Transverse colon (tissue), 4 donors: ENCODE measurements at places on chromosomes 1 and 21.
A peak's percentile ranks its signal among the peaks of the same experiment; 100 is the strongest.

DNA sequence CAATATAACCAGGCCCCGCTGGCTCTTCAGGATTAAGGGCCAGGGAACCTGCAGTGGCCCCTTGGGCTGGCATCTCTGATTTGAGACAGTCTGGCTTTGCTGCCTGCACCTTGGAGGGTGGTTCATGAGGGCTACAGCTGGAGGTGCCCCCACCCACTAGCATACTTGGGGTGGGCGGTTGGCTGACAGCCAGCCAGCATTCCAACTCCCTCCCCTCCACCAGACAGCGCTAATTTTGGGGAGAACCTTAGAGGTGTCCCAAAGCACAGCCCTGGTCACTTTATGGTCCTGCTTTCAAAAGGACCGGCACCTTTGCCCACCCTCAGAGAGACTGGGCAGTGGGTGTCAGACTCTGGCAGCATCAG is 180.7 kb upstream of the VAMP3 start:
- no peak for DNase-seq

GRCh38 chr1:220784751-220785150 is 2.0 kb upstream of the MTARC1 start:
- DNase-seq: no peak

DNA sequence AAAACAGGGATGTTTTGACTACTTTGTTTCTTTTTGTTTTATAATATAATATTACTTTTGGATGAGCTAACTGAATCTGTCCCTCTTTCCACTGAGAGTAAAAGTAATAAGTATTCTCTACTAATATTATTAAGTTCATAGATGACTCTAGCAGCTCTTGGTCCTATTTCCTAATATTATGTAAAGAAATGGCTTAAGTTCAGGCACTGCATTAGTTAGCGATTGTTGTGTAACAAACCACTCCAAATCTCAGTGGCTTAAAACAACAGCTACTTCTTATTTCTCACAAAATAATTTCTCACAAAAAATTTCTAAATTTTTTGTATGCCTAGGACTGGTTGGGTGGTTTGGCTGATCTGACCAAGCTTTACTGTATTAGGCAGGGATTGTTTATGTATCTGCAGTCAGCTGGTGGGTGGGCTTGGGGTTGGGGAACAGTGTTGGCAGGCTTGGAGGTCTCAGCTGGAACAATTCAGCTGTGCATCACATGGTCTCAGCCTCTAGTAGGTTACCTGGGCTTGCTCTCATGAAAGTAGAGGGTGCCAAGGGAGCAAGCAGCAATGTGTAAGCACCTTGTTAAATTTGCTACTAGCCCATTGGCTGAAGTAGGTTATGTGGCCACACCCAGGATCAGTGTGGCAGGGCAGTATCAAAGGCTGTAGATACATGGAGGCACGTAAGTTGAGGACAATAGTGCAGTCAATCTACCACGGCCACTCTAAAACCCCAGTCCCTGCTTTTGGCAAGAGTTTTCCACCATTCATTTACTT is 8.8 kb upstream of the CCT8 start:
- DNase-seq: no peak

GRCh38 chr1:235703506-235703905 is 53.9 kb upstream of the GNG4 start:
- DNase-seq: no peak

GRCh38 chr1:8873506-8874229 is 4.8 kb downstream of the ENO1 start:
- DNase-seq: peak; percentile 87

GRCh38 chr1:93172778-93173177 is 7.4 kb downstream of the TMED5 start:
- no peak for DNase-seq

GRCh38 chr1:175742790-175743459 is 470 bp downstream of the TNR start:
- no peak for DNase-seq

DNA sequence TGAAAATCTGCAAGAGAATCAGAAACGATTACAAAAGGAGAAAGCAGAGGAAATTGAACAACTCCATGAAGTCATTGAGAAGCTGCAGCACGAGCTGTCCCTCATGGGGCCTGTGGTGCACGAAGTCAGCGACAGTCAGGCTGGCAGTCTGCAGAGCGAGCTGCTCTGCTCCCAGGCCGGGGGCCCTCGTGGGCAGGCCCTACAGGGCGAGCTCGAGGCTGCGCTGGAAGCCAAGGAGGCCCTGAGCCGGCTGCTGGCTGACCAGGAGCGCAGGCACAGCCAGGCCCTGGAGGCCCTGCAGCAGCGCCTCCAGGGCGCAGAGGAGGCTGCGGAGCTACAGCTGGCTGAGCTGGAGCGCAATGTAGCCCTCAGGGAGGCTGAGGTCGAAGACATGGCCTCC is 47.5 kb upstream of the DIP2A start:
- DNase-seq: no peak

GRCh38 chr1:117143172-117143571 is 21.6 kb upstream of the TRIM45 start:
- DNase-seq: no peak

DNA sequence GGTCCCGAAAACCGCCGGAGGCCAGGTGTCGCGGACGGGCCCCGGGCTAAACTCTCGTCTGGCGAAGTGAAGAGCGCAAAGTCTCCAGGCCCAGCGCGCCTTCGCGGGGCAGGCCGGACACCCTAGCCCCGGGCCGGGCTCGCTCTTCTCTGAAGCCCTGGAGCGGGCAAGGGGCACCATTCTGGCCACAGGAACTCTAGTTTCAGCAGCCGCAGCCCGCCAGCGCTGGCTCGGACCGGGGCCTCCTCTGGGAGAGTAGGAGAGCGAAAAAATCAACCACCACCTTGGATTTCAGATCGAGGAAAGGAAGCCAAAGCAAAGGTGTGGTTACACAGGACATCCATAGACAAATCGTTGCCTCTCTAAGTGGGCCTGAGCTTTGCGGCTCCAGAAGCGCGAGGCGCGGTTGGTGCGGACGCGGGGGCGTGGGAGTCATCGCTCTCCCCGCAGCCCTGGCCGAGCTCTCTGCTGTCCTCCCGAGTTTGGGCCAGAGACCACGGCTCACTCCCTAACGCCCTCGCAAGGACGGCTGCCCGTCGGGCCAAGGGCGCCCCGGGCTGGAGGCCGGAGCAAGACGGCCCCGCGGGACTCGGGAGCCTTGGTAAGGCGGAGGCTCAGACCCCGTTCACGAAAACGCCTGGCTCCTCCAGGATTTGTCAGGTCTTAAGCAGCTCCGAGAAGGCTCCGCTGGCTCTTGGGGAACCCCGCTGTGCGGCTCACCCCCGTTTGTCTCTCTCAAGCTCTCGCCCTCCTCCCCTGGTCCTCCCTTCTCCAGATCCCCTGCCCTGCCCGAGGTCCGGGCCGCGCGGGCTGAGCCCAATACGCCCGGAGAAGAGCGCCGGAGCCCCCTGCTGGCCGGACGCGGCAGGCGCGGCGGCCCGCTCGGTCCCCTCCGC is 132.9 kb upstream of the DPYD start:
- DNase-seq: peak; percentile 32

GRCh38 chr21:46357335-46357604 is 33.3 kb downstream of the PCNT start:
- no peak for DNase-seq

DNA sequence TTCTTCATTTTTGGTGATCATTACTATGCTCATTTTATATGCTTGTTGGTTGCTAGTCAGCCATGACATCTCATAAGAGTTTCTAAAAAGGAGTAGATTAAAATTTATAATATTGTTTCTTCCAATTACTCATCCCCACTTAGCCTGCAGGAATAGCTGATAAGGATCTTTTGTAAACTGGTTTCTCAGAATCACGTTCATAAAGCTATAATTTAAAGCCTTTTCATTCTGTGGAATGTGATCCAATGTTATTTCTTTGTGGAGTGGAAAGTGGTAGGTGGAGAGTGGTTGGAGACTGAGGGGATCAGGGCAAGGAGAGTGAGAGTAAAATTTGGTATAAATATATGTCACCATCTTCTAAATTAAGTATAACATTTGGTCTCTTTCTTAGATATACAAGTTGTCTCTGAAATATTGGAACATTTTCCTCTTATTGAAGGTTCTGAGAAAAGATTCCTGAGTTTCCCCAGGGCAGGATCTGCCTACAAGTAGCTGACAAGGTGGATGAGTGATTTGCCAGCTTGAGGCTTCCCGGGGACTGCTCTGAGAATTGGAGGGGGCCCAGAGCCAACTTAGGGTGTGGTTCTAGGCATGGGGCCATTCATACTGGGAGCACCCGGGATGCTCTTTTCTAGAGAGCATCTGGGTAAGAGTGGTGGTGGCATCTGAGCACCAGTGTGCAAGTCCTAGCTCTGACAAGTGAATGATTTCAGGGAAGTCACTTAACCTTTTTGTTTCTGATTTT is 116.4 kb downstream of the TBX19 start:
- no peak for DNase-seq

GRCh38 chr1:29969576-29969975 is 733.3 kb downstream of the PTPRU start:
- DNase-seq: no peak

DNA sequence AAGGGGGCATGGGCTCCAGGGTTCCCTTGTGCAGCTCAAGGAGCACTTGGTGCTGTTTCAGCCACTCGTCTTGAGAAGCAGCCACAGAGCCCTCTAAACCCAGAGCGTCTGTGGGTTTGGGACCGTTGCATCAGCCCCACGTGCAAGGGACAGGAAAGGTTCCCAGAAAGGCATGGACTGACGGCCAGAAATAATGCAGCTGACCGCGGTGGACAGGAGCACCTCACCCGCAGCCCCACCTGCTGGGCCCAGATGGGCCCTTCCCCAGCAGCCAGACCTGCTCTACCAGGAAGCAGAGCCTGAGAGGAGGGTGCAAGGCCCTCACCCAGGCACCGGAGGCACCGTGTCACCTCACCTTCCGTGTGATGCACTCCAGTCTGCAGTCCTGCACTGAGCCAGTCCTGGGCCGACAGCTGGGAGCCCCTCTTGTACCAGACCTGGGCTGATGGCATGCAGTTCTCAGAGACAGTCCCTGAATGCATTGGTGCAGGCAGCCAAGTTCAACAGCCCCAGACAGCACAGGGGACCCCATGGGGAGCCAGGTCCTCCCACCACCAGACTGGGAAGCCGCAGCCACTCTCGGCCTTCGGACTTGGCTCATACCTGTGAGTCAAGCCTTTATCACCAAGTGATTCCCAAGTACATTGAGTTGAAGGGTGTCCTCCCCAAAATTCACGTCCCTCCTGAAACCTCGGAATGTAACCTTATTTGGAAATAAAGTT is 4.8 kb upstream of the TFF3 start:
- DNase-seq: no peak

- DNase-seq: no peak
Measured at GRCh38 chr1:28921286-28921869, 7.0 kb downstream of the EPB41 start.

DNA sequence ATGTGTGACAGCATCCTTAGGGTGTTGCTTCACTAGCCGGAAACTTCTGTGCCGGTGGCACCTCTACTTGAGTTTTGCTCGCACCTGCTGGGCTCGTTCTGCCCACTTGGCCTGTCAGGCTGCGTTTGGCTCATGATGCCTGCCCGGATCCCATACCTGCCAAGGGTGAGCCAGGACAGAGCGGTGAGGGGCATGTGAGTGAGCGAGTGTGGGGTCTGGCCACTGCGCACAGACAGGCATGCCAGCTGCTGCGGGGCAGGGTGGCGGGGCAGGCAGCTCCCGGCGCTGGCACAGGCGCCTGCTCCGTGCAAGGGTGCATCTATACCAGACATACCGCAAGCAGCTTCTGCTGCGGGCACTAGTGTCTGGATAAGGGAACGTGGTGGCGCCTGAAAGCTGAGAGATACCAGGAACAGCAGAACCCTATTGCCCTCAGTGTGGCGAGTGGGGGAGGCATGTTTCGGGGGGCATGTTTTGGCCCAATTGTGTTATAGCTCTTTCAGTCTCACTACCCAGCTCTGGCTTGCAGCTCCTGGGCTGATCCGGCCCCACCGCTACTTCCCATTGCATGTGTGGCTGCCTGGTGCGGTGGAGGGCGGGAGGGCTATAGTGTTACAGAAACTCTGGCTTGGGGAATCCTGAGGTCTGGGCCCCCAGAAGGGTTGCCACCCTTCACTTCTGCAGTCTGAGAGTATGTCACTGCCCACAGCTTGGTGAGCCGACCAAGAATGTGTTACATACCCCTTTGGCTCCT is 32.2 kb downstream of the MAGI3 start:
- DNase-seq: no peak

DNA sequence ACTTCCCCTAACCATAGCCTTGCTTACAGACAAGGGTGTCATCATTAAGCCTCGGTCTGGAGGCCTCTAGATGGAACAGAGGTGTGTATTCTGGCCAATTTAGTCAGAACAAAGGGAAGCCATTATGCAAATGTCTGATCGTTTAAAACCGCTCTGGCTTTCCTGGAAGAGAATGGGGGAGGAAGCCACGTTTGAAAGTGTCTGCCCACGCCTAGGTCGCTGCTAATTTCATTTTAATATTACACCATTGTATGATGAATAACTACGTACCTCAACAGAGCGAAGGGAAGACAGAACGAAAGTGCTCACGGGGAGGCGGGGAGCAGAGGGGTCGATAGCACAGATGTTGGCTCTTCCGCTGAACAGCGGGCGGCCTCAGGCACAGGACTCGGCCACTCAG is 41.1 kb upstream of the CSF3R start:
- no peak for DNase-seq

GRCh38 chr21:15276243-15276642 is 211.4 kb upstream of the NRIP1 start:
- no peak for DNase-seq

DNA sequence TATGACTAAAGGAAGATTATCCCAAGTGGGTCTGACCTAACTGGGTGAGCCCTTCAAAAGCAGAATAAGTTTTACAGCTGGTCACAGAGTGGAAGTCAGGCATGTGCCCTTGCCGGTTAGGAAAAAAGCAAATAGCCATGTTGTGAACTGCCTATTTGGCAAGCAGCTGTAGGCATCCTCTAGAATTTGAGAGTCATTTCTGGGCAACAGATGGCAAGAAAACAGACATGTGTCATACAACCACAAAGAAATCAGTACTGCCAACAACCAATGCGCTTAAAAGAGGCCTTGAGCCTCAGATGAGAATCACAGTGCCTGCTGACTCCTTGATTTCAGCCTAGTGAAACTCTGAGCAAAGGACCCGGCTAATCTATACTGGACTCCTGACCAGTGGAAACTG is 26.8 kb downstream of the LRRC53 start:
- DNase-seq: no peak

DNA sequence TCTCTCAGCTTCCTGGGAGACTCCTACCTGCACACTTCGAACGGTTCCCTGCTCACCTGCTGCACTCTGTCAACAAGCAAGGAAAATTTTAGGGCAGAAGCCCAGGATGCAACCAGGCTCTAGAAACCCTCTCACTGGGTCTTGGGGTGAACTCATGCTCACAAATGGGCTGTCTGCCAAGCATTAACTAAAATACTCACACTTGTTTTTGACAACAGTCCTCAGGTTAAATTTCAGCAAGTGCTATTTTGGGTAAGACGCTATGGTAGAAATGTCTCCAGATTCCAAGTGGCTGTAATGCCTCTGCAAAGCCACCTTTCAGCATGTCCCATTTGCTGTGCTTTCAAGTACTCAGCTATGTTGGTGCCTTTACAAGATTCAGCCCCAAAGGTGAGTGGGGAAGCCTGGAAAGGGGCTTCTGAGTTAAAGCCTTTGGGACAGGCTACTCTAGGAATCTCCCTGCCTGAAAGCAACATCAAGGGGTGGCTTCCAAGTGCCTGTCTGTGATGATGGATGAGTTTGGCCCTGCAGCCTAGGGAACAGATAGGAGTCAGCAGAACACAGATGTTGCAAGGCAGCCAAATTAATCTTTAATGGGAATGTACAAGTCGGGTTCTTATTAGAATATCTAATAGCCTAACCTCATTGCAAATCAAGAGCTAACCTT is 211.9 kb upstream of the SPAG17 start:
- no peak for DNase-seq
